ENCODE measurements at places on chromosomes 4 and X.

DNA sequence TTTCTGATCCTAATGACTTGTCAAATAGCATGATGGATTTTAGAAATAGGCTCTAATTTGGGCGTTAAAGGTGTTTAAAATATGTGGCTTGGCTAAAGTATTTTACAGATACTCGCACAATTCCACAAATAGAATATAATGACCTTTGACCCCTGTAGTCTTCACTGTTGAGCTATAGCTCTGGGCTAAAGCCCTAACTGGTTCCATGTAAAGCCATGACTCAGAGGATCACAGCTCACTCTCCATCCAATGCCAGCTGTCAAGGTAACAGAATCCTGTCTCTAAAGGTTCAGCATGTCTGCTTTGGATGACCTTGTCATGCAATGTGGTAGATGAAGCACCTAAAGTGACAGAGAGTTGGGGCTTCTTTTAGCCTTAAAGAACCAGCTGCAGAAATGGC lies 42.5 kb downstream of the TLR10 start:
- DNase-seq: no peak

DNA sequence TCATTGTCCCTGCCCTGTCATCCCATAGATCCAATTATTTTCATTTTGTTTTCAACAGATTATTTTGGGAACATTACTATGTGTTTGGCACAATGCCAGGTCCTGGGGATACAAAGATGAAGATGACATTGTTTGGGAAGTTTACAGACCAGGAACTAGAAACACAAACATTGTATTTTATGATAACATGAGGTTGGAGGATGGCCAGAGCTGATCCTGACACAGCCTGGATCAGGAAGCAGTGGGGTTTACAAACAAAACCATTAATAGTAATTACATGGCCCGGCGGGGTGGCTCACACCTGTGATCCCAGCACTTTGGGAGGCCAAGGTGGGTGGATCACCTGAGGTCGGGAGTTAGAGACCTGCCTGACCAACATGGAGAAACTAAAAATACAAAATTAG lies 29.9 kb downstream of the CLRN2 start:
- no peak for DNase-seq

DNA sequence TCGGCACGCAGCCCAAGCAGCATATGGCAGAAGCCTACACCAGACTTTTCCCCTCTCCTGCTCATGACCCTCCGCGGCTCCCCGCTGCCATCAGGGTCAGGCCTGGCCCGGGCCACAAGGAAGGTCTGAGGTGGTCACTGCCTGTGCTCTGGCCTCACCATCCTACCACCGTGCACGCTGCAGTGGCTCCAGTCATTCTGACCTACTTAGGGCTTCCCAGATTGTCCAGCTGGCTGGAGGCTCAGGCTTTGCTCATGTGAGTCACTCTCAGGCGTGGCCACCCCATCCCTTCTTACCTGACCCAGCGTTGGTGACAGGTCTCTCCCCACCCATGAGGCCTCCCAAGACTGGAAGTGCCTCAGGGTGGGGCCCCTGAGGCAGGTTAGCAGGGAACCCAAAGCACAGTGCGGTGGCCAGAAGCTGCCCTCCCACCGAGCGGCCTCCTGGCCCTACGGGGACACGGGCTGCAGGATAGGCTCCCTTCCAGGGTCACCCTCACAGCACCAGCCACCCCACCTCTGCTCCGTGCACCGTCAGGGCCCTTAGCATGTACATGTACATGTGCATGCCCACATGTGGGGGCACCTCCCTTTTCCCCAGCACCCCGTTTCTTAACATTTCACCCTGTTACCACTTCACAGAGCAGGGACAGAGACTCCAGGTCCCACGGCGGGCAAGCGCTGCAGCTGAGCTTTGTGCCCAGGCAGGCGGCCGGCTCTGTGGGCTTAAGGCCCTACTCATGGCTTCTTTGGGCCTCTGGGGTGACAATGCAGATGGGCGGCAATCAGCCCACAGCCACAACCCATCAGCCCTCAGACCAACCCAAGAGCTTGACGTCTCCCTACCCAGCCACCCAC lies 2.2 kb downstream of the TREX2 start:
- DNase-seq: no peak

- DNase-seq: no peak
These were observed 12.7 kb upstream of the THOC2 start for GRCh38 chrX:123745511-123745910.

- DNase-seq: no peak
These were observed 246.6 kb upstream of the AADAT start for GRCh38 chr4:170336238-170336775.

DNA sequence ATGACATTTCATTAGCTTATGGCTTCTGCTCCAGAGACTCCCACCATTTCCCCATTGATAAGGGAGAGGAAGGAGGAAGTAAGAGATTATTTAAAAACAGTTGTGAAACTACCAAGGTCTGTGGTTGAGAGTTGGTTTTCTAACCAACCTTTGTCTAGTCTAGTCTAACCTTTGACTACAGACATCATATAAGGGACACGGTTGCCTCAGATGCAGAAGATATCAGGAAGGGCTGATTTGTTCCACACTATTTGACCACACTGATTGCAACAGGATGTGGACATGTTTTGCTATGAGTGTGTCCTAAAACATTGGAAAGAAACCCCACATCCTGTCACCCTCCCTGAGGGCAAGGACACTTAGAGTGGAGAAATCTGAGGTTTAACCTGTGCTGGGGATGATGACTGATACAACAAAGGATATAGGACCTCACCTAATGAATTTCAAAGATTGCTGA lies 53.0 kb downstream of the COQ2 start:
- no peak for DNase-seq

DNA sequence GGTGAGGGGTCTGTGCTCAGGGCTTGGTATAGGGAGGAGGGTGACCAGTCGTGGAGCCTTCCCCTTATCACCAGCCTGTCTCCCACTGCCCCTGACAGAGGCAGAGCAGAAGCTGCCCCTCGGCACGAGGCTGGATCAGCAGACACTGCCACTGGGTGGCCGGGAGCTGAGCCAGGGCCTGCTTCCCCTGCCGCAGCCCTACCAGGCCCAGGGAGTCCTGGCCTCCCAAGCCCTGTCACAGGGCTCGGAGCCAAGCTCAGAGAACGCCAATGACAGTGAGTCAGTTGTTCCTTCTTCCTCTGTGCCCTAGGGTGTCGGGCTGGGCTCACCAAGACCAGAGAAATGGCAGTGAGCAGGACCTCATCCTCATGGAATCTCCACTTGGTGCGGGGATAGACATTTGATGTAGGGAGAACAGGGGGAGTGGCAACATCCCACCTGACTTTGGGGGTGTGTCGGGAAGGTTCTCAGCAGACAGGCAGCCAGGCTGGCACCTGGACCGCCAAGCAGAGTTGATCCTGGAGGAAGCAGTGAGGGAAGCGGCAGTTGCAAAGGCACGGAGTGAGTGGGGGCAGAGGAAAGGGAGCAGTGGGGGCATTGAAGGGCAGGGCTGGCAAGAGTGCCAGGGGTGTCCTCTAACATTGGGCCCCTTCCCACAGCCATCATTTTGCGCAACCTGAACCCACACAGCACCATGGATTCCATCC lies 14.3 kb upstream of the UBA1 start:
- peak; percentile 75 for DNase-seq

GRCh38 chr4:95547715-95548471 lies 880 bp downstream of the UNC5C start:
- peak; percentile 39 for DNase-seq

GRCh38 chr4:3114377-3114776 lies 39.9 kb downstream of the HTT start:
- no peak for DNase-seq

- DNase-seq: no peak
These were observed 24.8 kb downstream of the CYTL1 start for GRCh38 chr4:4994312-4995097.

GRCh38 chr4:184343502-184344177 lies 126.0 kb upstream of the ENPP6 start:
- DNase-seq: peak; percentile 69

GRCh38 chrX:101398694-101399093 lies 7.9 kb downstream of the RPL36A start:
- no peak for DNase-seq

DNA sequence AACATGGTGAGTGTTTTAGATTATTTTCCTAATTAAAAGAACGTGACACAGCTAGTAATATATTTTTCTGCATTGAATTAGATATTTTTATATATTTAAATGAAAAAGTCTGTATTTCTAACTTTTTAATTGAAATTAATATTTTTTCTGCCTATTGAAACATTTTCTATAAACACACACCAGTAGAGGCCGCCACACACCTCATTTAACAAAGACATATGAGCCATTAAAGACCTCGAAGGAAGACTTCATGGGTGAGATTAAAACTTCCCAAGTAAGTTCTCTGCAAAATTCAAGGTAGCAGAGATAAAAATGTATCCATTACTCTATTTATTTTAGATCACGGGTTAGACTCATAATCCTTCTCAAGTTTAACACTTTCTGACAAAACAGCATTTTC lies 8.3 kb downstream of the SLITRK2 start:
- no peak for DNase-seq

GRCh38 chrX:75603833-75604232 lies 81.0 kb upstream of the ZDHHC15 start:
- DNase-seq: no peak

- DNase-seq: no peak
These were observed 20.5 kb downstream of the SEPTIN6 start for GRCh38 chrX:119672426-119672825.

- DNase-seq: no peak
These were observed 9.6 kb upstream of the SGMS2 start for GRCh38 chr4:107815158-107815557.

DNA sequence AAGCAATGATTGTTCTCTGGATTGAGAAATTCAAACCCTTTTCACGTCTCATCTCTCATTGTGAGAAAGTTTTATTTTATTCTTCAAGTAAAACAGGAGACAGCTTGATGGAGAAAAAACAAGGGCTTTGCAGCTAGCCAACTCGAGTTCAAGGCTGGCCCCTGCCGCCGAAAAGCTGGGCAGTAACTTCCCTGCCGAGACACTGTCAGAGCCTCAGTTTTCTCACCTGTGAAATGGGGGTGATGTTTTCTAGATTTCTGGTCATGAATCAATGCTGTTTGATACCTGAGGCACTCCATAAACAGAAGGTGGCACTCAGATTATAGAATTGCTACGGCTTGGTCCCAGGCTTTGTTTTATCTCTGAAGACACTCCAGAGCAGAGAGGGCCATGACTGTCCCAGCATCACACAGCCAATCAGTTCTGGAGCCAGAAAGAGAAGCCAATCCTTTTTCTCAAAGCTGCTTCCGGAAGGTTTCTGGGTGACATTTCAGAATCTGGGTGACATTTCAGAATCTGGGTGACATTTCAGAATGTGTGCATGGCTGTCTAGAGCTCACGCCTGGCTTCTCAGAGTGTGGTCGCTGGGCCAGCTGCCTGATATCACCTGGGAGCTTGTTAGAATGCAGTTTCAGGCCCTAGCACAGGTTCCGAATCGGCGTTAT lies 33.2 kb downstream of the HMX1 start:
- no peak for DNase-seq

- no peak for DNase-seq
These were observed 1566.9 kb downstream of the STIM2 start for GRCh38 chr4:28427306-28428085.

GRCh38 chr4:150173432-150173861 lies 95.2 kb downstream of the DCLK2 start:
- no peak for DNase-seq

- DNase-seq: no peak
These were observed 607.8 kb upstream of the ZFP42 start for GRCh38 chr4:187387739-187388138.

- DNase-seq: no peak
These were observed 3.4 kb downstream of the RNF212 start for GRCh38 chr4:1109898-1110506.

DNA sequence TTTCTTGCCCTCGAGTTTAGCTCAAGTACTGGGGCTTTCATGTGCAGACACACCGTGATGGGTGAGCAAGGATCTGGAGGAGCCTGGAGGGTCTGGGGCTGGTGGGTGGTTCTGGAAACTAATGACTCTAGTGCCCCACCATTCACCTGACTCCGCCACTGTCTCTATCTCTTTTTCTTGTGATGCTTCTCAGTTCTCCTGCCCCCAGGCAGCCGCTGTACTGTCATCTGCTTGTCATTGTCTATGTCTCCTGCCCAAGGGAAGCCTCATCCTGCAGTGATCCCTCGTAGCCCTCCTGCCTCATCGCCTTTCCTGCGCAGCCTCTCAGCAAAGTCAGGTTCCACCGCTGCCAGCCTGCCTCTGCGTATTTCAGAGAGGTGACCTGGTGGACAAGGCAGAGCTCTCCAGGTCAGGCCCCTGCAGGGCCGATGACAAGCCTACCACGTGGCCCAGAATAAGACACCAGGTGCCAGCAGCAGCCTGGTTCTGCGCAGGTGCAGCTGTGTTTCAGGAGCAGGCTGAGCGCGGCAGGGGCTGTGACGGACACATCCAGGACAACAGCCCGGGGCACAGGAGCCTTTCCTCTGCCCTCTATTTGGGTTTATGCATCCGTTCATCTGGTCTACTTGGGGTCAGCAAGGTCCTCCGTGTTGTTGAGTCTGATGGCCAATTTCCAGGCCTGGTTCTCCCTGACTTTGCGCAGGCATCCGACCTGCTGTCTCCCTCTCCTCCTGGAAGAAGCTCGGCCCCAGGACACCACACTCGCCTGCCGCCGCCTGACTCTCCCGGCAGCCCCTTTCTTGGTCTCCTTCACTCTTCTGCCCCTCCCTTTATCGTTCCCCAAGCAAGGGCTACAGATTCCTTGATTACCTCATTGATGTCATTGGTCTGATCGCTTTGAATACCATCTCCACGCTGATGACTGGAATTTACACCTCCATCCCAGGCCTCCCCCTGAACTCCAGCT lies 30.9 kb upstream of the CDKN2AIP start:
- DNase-seq: no peak

- no peak for DNase-seq
These were observed 4.1 kb downstream of the PCDH7 start for GRCh38 chr4:30724247-30724646.

DNA sequence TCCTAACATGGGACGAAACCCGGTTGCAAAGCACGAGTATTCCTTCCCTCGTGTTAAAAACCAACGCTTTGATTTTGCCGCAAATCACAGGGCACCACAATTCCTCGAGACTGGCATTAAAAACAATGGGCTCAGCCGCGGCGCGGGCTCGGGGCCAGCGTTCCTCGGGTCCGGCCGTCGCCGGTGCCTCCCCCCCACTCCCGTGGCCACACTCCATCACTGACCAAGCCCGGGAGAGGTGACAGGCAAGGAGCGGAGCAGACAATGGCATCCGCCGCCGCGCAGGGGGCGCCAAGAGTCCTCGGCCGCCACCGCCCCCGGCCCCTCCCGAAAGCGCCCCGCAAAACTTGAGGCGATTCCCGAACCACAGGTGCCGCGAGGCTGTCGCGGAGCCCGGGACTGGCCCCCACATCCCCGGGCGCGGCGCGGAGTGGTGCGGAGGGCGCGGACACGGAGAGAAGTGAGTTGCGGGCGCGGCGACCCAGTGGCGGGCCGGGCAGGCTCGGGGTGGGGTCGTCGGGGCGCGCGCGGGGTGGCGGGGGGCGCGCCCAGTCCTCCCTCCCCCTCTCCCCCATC lies 445 bp downstream of the AP1S2 start:
- peak; percentile 71 for DNase-seq

- peak; percentile 88 for DNase-seq
These were observed 15.8 kb downstream of the ZCCHC12 start for GRCh38 chrX:118839334-118839958.

All from left ventricle myocardium superior (tissue), 1 donor.